ENCODE measurements at places on chromosomes 2 and 18. TPM values are rescaled to one million over a fixed set of nuclear protein-coding genes. Genes with fewer than 3 reads are reported as not detected.

- no peaks in the 10 kb centered on the region for H3K36me3 ChIP-seq
- no peak for DNase-seq
- H3K4me3 ChIP-seq: no peak overlapping the region
- peaks cover 30% of the 10 kb centered on the region for H3K27me3 ChIP-seq
Observed at GRCh38 chr2:227177592-227178336, 13.3 kb downstream of the COL4A3 start.

DNA sequence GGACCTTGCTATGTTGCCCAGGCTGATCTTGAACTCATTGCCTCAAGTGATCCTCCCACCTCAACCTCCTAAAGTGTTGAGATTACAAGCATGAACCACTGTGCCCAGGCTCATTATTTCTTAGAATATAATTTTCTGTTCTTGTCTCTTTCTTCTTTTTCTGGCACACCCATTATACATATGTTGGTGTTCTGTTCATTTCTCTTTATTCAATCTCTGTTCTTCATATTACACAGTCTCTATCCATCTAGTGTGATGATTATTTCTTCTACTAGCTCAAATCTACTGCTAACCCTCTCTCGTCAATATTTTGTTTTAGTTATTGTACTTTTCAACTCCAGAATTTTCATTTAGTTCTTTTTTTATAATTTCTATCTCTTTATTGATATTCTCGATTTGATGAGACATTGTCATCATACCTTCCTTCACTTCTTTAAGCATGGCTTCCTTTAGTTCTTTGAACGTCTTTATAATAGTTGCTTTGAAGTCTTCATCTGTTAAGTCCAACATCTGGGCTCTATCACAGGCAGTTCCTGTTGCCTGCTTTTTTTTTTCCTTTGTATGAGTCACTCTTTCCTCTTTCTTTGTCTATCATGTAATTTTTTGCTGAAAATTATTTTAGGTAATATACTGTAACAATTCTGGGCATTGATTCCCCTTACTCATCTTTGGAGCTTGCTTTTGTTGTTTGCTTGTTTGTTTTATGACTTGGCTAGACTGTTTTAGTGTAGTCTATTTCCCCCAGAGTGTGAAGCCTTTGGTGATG is 196.4 kb upstream of the NABP1 start:
- no peaks in the 10 kb centered on the region for H3K4me1 ChIP-seq
- no peak overlapping the region for H3K4me3 ChIP-seq
- DNase-seq: no peak
- H3K36me3 ChIP-seq: no peaks in the 10 kb centered on the region

- DNase-seq: no peak
- no peaks in the 10 kb centered on the region for H3K27me3 ChIP-seq
- no peaks in the 10 kb centered on the region for H3K36me3 ChIP-seq
Observed at GRCh38 chr2:58387701-58388100, 146.6 kb upstream of the FANCL start.

DNA sequence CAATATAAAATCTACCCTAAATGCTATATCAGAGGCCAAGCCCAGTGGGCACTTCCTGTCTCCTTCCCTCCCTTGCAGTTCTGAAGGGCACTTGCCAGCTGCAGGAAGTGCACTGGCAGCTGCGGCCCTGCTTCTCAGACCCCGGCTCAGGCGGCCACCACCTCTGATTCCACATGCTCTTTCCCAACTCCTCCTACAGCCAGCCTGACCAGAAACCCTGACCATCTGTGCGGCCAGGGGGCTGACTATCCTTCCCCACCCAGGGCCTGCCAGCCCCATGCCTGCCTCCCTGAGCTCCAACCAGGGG is 88.6 kb downstream of the ZBTB7C start:
- H3K4me3 ChIP-seq: no peak overlapping the region
- no peaks in the 10 kb centered on the region for H3K4me1 ChIP-seq
- peaks cover 4% of the 10 kb centered on the region for H3K36me3 ChIP-seq
- H3K27ac ChIP-seq: no peak overlapping the region
- no peak for DNase-seq
- H3K27me3 ChIP-seq: peaks cover 52% of the 10 kb centered on the region

Gene CAPN14
- total RNA-seq: 0.18 TPM

Gene NPAS2
- 5.9 TPM for total RNA-seq

Gene GREB1L
- total RNA-seq: not detected

Gene STPG4
- 0.21 TPM for total RNA-seq
